Stimulated activated CD4-positive, alpha-beta T cell treated with anti-CD3 and anti-CD28 coated beads, Interleukin-15, amount 100 ng/mL, for 1 hour (primary cell): ENCODE measurements at places on chromosomes 5 and 9.

DNA sequence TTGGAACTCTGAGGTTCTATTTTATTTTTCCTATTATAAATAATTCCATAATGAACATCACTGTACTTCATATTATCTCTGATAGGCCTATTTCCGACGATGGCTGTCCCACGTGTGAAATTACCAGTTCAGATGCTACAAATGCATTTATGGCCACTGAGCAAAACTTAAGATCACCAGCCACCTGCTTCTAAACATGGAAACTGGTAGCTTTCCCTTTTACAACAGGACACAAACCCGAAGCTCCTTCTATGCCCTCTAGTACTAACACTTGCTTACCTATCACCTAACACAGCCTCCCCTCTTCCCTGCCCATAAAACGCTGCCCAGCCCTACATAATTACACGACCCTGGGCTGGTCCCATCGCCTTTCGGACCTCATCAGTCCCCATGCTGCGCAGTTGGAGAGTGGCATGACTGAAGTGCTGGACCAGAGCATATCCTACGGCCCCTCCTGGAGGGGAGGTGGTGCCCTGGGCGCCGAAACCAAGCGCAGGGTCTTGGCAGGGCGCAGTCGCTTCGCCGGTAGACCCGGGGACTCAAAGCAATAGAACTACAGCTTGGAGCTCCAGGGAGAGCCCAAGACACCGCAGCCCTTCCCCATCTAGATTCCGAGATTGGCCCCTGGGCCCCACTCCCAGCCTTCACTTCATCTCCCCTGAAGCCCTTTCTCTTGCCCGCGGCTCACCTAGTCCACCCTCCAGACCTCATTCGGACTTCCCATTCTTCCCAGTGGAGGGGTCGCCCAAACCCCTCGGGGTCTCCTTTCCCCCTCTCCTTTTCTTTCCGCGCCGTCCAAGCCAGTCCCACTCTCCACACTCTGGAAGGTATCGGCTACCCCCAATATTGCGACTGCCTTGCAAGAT lies 1.0 kb upstream of the SAP30L start:
- no peak for DNase-seq

GRCh38 chr5:123929055-123929474 lies 417.1 kb downstream of the CSNK1G3 start:
- no peak for DNase-seq

DNA sequence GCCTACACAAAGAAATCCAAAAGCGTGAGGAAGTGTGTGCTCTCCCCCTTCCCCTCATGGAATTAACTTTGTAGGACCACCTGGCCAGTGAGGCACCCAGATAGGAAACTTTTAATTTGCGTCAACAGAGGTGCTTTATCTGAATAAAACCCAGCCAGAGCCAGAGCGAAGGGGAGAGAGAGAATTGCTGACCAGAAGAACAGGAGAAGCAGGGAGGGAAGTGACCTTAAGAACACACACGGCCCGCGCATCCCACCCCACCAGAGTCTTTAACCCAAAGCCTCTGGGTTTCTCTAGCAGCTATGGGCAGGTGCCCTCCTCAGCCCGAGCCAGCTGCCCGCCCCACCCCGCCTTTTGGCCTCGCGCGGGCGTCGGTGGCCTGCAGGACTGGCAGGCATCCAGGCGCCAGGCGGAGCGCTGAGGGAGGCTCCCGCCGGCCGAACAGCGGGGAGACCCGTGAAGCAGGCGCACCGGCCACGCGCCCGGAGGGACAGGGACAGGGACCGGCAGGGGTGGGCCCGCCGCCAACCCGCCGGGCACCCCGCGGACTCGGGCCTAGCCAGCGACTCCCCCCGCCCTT lies 580 bp downstream of the ERAP1 start:
- DNase-seq = peak; percentile 36

GRCh38 chr5:34057118-34057517 lies 14.1 kb upstream of the C1QTNF3 start:
- DNase-seq = no peak

DNA sequence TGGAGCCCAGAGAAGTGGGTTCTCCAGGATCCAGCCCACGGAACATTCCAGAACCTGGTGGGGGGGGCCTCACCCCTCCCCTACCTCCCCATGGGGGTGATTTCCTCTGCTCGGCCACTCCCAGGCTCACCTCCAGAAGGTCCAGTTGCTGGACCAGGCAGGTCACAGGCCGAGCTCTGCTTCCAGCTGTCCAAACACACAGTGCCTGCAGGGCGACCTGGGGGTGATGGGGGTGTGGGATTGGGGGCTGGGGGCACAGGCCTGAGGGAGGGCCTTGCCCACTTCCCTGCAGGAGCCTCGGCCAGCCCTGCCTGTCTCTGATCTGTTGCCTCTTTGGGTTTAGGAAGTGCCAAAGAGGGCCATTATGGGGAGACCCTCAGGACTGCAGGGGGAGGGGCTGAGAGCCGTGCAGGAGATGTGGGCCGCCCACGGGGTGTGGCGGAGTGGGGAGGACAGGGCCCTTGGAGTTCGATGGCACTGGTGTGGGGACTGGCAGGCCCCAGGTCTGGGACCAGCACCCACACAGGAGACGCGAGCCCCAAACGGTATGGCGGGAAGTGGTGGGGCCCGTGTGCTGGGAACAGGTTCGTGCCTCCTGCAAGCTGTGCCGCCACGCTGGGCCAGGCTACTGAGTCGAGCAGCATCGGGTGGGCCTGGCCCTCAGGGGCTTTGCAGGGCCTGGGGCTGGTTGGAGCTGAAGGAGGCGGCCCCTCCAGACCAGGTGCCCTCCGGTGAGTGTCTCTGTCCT lies 45.6 kb upstream of the EGFL7 start:
- no peak for DNase-seq

GRCh38 chr5:10735569-10736276 lies 25.3 kb downstream of the DAP start:
- no peak for DNase-seq

DNA sequence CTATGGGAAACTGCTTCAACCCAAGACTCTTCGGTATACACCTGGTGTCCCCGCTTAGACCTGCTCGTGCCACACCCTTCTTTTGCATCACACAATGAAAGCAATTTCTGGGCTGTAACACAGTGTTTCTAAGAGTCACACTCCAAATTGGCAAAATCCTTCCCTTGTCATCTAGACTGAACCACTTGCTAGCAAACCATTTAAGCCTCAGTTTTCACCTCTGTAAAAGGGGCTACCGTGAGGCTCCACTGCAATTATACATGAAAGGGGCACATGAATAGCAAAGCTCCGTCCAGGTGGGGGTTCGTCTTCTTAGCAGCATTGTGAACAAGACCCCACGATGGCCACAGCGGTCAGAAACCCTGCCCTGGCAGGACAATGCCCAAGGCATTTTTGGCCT lies 166.8 kb downstream of the PAX5 start:
- no peak for DNase-seq

DNA sequence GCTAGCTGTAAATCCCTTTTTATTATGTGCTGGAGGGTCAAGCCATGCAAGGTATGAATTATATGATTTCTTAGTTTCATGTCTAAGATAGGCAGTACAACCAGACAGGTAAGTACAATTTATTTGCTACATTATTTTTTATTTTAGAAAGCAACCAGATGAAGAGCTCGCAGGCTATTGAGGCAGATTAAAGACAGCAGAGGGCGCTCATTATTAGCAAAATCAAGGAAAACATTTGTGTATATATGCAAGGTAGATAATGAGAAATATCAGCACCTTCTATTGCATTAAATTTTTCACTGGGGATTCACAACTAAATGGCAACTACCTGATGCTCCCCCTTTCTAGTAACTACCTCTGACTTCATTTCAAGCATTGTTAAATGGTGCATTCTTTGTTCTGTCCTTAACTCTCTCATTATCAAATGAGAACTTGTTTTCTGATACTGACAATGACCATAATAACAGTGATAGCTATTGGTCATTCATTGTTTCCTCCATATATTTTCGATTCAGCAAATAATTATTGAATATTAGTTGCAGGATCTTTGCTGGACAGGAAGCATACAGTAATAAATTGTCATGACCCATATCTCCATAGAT lies 8.6 kb downstream of the SCGB3A2 start:
- no peak for DNase-seq

GRCh38 chr9:70802758-70803436 lies 318.5 kb downstream of the TRPM3 start:
- DNase-seq = no peak

- DNase-seq = no peak
These were observed 88.4 kb downstream of the PTCD2 start for GRCh38 chr5:72408603-72409002.

DNA sequence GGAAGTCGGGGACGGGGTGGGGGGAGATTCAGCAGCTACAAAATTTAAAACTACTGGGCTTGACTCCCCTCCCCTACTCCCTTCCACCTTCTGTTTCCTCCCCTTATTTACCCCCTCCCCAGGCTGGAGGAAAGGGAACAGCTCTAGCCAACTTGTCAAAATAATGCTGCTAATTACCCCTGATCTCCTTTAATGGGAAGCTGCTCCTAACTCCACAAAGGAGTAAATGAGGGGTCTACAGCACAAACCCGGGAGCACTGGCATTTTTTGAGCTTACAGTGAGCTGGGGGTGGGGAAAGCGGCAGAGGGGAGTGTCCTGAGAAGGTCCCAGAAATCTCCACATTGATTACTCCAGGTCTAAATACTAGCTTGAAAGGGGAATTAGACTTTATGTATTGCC lies 3.1 kb downstream of the PTCH1 start:
- no peak for DNase-seq

GRCh38 chr9:133103987-133104505 lies 17.0 kb downstream of the RALGDS start:
- DNase-seq = no peak

DNA sequence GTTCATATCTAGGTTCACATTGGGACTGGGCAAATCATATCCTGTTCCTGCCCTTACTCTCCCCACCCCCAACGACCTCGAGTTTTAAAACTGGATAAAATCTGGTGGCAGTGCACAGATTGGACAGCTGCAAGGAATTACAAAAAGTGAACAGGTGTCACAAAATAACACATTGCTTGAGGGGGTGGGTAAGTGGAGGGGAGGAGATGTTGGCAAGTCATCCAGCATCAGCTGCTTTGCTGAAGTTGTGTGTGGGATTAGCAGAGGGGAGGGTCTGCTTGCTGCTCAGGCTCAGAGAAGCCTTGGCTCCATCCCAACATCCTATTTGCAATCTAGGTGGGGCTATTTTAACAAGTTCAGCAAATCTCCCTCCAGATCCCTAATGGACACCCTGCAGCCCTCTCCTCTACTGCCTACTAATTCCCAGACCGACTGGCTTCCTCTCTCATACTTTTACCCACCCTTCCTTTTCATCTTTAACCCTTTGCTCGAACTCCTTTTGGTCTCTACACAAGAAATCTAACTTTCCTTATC lies 39.8 kb upstream of the SLC24A2 start:
- DNase-seq = no peak

- no peak for DNase-seq
These were observed 16.0 kb downstream of the HSD17B4 start for GRCh38 chr5:119468286-119468685.

DNA sequence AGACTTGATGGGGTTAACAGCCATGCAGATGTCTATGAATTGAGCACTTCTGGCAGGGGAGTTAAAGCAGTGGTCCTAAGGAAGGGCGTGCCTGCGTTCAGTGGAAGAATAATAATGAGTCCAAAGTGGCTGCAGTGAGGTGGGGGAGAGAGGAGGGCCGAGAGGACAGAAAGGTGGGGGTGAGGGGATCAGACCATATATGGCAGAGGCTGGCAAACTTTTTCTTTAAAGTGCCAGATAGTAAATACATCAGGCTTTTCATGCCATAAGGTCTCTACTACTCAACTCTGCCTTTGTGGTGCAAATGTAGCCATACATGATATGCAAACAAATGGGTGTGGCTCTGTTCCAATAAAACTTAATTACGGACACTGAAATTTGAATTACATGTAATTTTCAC lies 77.1 kb downstream of the STRBP start:
- no peak for DNase-seq

DNA sequence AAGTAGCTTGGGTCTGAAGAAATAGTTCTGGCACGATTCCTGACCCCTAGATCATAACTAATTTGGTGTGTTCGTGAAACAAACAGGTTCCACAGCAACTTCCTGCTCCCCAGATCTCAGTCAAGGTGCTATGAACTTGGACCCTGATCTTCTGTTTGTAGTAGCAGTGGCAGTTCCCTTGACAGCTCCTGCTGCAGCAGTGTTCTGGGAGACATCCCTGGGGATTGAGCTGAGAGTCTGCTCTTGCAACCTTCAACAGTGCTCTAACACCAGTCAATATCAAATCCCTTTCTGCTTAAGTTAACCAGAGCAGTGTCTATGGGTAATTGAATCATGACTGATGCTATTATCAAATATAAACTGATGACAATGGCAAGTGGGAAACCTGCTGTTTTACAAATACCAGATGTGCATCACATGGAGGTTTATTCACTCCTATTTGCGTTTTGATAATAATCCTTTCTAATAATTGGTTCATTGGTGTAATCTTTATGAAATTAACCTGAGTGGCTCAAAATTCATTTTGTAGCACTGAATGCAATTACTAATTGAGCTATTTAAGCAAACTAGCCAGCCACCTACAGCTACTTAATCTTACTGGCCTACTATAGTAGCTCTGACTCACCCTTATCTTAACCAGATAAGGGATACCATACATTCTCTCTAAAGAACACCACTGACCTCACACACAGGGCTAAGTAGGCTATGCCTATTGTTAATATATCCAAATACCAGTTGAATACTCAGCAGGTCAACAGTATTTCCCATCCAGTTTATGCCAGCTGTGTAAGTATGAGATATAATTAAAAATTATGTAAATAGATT lies 21.9 kb downstream of the KDM4C start:
- DNase-seq = no peak

DNA sequence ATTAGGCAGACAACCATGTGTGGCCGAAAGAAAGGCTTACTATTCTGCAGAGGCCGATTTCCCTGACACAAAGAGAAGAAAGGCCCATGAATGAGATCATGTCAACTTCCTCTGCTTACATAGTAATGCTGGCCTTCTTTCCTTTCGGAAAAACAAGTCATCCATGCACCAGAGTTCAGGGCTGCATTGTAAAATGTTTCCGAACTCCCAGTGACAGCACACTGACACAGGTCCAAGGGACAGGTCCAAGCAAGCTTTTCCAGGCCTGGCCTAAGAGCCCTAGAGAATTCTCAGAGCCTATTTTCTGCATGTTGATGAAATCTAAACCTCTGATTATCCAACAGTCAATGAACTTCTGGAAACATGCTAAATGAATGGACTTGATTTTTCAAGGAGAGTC lies 140.9 kb downstream of the ZNF608 start:
- no peak for DNase-seq

- no peak for DNase-seq
These were observed 580 bp upstream of the DUSP1 start for GRCh38 chr5:172771439-172772111.

- DNase-seq = no peak
These were observed 22.1 kb upstream of the PTGES start for GRCh38 chr9:129774791-129775447.

DNA sequence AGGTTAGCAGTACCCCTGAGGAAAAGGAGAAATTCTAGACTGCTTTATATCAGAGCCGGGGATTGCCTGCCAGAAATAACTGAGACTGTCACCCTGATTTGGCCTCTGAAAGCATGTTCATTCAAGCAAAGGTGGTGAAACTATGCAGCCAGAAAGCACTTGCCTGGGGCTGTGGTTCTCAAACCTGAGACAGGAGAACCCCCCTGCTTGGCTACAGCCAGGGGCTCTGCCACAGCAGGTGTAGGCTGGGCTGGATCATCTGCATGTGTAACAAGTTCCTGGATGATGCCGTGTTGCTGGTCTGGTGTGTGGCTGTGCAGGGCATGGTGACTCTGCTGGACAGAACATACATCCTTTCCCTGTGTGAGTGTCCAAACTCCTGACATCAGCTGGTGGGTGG lies 157.8 kb downstream of the NXNL2 start:
- DNase-seq = no peak

GRCh38 chr9:107484117-107484723 lies 5.3 kb downstream of the KLF4 start:
- no peak for DNase-seq

- DNase-seq = no peak
These were observed 187.7 kb upstream of the POU5F2 start for GRCh38 chr5:93929131-93929530.
